ENCODE measurements at places on chromosomes 7 and 10.

DNA sequence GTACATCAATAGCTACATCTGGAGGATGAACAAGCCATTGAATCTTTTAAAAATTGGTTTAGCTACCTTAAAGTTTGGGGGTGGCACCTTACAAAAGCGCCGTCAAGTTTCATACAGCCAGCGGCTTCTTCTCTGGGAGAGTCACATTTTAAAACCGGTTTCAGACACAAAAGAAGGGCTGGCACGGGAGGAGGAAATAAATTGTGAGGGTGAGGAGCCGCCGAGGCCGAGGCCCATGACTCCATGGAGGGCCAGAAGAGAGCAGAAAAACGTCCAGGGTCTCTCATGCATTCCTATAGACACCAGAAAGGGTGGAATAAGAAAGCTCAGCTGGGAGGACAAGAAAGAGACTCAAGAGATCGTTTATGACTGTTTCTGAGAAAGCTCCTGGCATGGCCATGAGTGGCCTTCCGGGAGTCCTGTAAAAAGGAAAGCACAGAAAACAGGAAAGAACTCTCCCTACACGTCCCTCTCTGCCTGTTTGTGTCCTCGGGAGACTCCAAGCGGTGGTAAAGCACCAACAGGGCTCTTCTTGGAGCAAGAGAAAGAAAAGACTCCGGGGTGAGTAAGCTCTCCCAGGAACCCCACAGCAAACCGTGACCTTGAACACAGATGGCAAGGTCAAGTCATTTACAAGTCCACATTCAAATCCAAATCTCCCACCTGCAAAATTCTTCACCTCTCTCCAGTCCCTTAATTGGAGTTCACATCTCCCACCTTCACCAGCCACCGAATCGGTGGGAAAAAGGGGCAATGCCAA lies 1.8 kb downstream of the FRAT2 start:
- DNase-seq = no peak

DNA sequence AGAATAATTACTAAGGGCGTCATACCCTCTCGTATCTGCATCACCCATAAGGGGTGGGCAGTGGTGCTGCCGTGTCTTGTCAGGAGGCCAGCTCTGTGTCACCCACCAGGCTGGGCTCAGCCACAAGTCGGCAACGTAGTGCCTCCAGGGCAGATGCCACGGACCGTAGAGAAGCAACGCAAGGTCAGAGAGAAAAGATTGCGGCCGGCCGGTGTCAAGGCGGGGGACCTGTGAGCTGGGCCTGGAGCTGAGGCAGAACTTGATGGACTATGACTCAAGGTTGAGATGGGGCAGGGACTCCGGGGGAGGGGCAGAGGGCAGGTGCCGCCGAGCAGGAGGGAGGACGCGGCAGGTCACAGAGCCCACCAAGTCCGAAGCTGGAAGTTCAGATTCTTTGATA lies 29.5 kb downstream of the FOXK1 start:
- no peak for DNase-seq

- no peak for DNase-seq
Observed at GRCh38 chr7:18469316-18469715, 26.2 kb upstream of the HDAC9 start.

DNA sequence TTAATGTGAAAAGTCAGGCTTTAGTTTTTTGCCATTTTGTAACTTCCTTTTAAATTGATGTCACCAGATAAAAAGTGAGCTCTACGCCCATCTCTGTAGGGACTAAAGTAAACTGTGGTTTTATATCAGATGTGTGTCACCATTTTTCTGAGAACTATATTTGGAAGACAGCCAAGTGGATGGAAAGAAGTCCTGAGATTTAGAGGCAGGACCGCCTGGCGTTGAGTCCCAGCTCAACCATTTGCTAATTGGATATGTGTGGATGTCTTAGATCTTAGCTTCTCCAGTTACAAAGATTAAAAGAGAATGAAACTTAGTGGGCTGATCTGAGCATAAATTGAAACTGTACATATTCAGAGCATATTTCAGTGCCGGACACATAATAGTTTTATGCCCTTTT lies 691.6 kb upstream of the CELF2 start:
- no peak for DNase-seq

- no peak for DNase-seq
Observed at GRCh38 chr7:43753271-43753810, 5.1 kb upstream of the BLVRA start.

DNA sequence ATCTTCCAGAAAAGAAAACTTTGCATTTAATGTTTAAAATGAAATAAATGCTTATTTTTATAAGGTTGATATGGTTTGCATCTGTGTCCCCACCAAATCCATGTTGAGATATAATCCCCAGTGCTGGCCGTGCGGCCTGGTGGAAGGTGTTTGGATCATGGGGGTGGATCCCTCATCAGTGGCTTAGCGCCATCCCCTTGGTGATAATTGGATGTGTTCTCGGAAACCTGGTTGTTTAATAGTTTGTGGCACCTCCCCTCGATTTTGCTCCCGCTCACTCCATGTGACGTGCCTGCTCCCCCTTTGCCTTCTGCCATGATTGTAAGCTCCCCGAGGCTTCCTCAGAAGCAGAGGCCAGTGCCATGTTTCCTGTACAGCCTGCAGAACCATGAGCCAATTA lies 2.4 kb upstream of the MTPAP start:
- DNase-seq = no peak

DNA sequence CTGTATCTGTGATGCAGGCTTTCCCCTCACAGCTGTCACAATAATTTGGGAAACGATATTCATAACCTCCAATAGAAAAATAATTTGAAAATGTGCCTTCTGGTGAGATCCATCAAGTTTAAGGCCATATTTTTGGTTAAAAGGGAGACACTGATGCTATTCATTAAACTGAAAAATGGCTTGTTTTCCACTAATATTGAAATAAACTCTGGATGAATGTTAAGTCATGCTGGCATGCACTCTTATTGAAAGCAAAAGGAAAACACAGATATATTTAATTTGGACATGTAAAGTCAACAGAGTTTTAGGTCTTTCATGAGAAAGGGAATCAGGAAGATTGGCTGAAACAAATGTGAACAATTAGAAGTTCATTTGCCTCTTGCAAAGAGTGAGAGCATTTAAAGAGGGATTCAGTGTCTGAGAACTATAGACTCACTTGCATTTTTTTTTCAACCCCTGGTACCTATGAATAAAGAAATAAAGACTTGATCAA lies 879.2 kb downstream of the LRMDA start:
- DNase-seq = no peak

- no peak for DNase-seq
Observed at GRCh38 chr10:124728071-124728829, 15.9 kb downstream of the FAM53B start.

DNA sequence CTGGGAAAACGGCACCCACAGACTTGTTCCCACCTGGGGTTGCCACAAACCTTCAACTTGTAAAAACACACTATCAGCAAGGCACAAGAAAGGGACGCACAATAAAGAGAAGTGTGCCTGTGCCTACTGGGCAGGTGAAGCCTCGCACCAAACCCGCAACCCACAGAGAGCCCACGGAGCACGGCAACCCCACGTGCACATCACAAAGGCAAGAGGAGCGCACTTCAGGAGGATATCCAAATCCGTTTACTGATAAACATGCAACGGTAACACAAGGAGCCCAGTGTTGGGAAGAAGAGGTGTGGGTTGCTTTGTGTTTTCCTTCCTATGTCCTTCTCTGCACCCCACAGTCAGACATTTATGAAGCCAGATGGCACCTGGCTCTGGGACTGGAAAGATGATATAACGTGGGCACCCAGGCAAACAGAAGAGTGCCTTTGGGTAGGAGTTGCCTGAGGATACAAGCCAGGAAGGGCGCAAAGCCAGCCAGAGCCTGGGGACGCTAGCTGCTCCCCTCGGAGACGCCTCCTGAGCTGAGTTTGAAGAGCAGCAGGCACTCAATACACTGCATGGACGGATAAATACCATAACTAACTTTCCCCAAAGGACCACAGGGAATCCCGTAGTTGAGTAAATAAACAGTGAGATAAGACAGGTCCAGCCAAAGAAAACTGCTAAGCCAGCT lies 41.6 kb downstream of the TCERG1L start:
- no peak for DNase-seq

DNA sequence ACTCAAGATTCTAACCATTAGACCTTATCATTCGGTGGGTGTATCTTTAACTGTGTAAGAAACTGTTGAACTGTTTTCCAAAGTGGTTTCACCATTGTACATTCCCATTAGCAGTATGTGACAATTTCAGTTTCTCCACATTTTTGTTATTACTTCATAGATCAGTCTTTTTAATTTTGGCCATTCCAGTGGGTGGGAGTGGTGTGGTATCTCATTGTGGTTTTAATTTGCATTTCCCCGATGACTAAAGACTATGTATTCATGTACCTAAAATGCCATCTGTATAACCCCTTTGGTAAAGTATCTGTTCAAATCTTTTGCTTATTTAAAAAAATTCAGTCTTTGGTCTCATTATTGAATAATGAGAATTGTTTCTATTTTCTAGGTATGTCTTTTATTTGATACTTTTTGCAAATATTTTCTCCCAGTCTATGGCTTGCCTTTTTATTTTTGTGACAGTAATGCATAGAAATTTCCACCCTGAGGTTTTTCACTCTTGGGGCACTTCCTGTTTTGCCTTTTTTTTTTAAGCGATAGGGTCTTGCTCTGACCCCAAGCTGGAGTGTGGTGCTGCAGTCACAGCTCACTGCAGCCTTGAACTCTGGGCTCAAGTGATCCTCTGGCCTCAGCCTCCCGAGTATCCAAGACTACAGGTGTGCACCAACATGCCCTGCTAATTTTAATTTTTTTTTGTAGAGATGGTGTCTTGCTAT lies 141.1 kb upstream of the ITGB1 start:
- DNase-seq = no peak

- no peak for DNase-seq
Observed at GRCh38 chr7:101453617-101454016, 90.9 kb downstream of the COL26A1 start.

GRCh38 chr7:99772565-99772964 lies 11.4 kb downstream of the CYP3A4 start:
- no peak for DNase-seq

DNA sequence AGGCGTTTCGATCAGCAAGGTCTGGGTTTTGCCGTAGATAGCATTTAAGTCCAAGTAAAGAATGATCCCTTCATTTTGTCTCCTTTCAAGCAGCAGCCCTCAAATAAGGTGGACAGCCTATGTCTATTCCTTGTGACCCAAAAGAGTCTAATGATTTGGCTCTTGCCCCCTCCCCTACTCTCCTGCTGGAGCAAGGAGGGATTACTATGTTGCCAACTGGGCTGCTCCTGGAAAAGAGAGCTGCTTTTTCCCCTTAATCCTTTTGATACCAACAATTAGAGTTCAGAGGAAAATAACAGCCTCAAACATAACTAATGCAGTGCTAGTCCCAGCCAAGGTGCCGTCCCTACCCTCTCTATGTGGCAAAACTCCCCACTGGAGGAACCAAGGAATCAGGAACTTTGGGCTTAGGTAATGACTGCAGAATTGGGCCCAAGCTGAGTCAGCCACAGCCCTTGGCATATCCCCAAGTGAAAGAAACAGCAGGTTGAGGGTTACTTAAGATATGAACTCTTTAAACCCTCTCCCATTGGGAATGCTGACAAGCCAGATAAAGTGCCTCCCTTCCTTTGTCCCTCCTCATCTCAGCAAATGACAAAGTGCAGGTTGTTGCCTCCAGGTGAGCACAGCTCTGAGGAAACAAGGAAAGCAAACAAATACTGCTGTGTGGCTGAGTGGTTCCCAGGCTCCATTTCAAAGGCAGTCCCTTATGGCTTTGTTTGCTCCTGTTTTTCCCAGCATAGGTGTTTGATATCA lies 643.7 kb downstream of the INHBA start:
- DNase-seq = no peak

DNA sequence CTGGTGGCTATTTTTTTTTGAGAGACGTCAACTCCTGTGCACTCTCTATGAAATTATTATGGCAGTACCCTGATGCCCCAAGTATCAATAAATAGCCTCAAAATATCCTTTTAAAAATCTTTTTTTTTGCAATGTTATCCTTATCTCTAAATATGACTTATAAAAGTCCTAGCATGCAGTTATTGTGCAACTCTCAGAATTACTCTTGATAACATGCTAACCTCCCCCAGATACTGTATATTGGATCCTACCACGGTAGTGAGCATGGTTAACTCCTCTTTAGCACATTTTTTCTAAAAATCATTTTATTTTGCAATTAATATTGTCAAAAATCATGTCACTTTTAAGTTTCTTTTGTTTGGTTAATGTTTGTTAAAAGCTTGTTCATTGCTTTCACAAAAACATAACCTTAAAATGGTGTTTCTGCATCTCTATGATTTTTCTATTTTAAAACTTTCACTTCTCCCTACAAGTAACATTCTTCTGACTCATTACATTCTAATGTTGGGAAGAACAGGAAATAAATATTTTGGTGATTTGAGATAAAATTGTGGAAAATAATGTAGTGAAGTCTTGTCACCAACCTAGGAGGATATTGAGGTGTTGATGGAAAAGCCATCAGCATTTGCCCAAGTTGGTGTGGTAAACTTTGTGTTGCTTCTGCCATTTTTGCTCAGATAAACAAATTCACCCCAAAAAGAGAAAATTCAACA lies 42.1 kb upstream of the ADRA2A start:
- no peak for DNase-seq

GRCh38 chr10:1089017-1089689 lies 33.0 kb downstream of the WDR37 start:
- DNase-seq = no peak

- DNase-seq = no peak
Observed at GRCh38 chr10:78692071-78692470, 376.7 kb upstream of the ZMIZ1 start.

DNA sequence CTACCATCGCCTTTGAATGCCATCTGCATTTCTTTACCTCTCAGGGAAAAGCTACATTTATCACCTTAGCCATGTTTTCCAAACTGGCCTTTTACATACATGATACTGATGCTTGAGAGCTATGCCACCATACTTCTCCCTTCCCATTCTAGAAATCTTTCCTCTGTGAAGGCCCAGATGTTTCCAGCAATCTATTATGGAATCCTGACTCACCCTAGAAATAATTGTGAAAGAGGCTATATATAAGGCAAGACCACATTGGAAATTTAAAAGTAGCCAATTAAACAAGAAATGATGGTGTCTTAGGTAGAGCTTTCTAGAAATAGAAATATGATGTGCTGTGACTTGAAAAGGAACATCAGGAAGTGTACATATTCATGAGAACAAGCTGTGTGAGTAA lies 389.7 kb downstream of the INHBA start:
- no peak for DNase-seq

DNA sequence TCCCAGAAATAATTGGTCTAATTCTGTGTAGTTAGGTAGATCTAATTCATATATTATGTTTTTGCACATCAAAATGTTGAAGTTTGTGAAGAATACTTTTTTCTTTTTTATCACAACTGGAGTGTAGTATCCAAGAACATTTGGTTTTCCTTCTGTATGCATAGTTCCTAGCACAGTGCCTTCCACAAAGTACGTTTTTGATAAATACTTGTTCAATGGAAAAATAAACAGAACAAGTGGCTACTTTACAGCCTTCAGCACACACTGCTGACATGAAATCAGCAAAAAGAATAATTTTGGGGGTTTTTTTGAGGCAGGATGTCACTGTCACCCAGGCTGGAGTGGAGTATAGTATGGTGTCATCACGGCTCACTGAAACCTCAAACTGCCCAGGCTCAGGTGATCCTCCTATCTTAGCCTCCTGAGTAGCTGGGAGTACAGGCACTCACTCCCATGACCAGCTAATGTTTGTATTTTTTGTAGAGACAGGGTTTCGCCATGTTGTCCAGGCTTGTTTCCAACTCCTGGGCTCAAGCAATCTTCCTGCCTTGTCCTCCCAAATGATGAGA lies 27.9 kb downstream of the TARP start:
- no peak for DNase-seq

Data from stimulated activated CD4-positive, alpha-beta T cell treated with anti-CD3 and anti-CD28 coated beads, Interleukin-4, amount 100 ng/mL, for 4 hours (primary cell).